Amniotic stem cell (primary cell): ENCODE measurements at places on chromosomes 5 and 9.
A peak's percentile ranks its signal among the peaks of the same experiment; 100 is the strongest.

- no peak for DNase-seq
Measured at GRCh38 chr5:170732685-170733084, 50.8 kb upstream of the GABRP start.

DNA sequence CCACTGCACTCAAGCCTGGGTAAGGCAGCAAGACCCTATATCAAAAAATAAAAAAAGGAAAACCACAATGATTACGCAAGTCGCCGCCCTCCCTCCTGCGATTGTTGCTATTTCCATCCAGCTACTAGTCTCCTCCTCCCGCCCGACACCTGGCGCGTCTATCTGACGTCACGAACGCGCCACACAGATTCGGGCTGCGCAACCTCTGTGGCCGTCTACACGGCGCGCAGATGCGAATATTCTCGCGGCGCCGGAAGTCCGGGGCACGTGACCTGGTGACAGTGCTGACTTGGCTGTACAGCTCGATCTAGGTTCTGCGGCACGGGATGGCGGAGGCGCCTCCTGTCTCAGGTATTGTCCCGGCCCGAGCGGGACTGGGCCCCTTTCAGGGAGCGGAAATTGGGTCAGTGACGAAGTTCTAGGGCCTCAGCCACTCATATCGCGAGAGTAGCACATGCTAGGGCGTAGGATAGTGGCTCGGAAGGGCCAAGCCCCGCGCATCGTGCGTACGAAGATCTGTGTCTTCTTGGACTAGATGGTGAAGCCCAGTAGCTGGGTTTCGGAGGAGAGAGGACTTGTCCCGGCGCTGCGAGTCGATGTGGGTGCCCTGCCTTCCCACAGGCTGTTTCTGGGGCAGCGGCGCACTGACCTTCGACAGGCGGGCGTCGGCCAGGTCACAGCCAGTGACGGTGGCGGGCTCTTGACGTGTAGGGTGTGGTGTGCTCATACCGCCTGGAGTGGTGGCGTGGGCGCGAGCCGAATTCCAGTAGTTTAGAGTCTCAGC lies at the start of gene NFX1:
Gene NFX1, plus strand, starts transcription at position 270 of the 784 bp plus-strand sequence. Its CDS starts 57 bp downstream, at position 327.
- peak; percentile 87 for DNase-seq

DNA sequence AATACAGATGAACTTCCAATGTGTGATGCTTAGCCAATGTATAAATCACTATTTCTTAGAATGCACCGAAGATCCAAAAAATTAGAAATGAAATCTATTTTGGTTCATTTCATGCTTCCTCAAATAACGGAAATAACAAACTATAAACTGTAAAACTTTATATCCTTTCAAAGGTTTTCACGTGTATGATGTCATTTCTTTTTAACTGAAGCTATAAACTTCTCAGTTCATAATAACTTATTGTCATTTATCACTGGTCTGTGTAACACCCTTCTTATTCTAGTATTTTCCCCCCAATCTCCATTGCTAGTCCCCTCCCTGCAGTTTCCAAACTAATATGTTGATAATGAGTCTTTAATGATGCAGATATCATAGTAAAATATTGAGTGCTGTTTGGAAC lies 36.4 kb downstream of the DMRT2 start:
- DNase-seq, result no peak

DNA sequence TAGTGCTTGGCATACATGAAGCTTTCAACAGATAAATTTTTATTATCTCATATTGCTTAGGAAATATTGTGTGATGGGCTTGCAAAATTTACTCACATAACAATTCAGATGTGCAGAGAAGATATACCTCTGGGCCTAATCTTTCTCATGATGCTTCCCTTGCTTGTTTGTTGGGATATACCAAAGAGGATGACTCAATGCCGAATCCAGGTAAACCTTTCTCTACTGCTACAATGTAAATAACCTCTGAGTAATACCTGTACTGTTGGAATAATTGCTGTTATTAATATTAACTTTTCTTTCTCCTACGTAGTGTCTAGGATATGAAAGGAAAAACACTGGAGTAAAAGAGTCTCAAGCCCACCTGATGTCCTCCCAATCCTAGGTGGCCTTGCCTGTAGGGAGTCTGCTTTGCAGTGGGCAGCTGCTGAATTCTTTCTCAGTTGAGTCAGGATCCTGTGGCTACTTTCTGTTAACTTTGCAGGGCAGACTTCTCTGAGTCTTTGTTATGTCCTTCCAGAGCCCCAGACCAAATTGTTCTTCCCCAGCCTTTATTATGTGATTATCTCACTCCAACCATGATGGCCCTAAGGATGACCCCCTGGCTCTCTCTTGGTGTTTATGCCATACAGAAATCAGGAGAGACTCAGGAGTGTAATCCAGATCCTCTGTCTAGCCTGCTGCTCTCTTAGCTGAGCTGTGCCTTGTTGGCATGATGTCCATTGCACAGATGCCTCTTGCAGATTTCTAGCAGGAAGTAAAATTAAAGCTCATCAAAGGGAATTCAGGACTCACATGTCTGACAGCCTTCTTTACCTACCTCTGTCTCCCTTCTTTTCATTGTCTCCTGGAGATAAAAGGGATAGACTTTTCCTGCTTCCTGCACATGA lies 208.1 kb downstream of the SNX18 start:
- DNase-seq, result no peak

DNA sequence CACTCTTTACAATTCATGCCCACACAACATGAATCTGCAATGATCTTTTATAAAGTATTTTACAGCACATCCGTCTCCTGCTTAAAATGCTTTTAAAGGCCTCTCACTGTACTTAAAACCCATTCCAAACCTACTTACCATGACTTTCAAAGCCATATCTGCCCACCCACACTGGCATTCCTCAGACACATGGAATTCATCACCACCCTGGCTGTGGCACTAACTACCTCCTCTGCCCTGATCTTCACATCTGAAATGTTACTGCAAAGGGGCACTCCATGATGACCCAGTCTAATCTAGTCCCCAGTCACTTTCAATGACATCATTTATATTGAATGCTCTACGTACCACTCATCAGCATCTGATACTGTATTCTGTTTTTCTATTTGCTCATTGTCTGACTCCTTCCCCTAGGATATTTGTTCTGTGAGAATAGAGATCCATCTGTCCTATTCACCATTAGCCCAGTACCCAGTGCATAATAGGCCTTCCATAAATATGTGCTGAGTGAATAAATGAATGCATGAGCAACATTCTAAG lies 193.2 kb upstream of the KIF2A start:
- peak; percentile 28 for DNase-seq

- DNase-seq, result no peak
Measured at GRCh38 chr9:89891591-89892304, 286.9 kb downstream of the GADD45G start.

GRCh38 chr5:15037247-15037908 lies 165.8 kb upstream of the ANKH start:
- no peak for DNase-seq

DNA sequence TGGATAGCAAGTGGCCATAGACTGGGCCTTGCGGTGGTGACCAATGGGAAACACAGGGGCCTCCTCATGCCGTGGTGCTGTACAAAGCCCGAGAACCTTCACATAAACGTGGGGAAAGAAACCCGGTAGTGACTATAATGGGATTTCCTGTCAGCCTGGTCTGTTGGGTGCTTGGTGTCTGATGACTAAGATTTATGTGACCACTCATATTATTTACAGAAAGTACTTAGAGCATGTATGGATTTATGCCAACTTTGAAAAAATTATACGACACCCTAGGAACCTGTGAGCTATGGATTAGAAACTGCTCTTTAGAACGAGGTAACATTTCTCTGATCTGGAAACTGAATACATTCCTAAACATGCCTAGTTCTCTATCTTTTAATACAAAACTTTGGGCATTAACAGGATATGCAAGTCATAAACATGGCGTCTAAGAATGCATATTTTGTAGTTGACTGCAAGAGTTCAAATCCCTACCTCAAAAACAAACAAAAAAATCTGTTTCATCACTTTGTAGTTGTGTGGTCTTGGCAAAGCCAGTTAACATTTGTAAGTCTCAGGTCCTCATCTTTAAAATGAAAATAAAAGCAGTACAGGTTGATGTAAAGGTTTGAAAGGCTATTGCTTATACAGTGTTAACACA lies 85.4 kb downstream of the TMEM167A start:
- no peak for DNase-seq

DNA sequence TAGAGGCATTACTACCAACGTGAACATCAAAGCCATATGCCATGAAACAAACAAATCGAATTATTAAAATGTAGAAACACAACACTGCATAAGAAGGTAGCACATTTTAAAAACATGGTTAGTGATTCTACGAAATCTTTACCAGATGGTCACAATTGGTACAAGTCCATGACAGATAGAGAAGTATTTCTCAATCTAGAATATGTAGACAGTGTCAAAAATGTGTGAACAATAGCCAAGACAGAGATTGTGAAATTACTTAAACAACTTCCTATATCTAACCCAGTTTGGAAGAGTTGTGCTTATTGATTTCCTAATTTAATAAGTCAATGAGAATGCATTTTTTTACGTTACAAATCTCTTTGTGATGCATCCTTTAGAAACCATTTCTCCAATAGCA lies 1121.6 kb downstream of the MAT2B start:
- DNase-seq, result no peak

DNA sequence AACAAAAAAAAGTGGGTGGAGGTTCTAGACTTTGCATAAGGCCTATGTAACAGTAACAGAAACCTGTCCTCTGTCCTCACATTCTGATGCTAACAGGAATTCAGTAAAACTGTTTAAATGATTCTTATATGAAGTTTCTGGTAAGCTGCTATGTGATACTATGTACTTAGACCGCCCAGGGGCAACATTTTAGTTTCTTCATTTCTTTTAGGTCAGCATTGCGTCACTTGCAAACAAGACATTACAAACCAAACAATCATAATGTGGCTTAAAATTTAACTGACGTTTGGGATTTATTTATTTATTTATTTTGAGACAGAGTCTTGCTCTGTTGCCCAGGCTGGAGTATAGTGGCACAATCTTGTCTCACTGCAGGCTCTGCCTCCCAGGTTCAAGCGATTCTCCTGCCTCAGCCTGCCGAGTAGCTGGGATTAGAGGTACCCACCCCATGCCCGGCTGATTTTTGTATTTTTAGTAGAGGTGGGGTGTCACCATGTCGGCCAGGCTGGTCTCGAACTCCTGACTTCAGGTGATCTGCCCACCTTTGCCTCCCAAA lies 44.3 kb downstream of the TENT4A start:
- no peak for DNase-seq
